ENCODE measurements at places on chromosomes 3 and 15. TPM values are rescaled to one million over a fixed set of nuclear protein-coding genes. Genes with fewer than 3 reads are reported as not detected.
A peak's percentile ranks its signal among the peaks of the same experiment; 100 is the strongest.

DNA sequence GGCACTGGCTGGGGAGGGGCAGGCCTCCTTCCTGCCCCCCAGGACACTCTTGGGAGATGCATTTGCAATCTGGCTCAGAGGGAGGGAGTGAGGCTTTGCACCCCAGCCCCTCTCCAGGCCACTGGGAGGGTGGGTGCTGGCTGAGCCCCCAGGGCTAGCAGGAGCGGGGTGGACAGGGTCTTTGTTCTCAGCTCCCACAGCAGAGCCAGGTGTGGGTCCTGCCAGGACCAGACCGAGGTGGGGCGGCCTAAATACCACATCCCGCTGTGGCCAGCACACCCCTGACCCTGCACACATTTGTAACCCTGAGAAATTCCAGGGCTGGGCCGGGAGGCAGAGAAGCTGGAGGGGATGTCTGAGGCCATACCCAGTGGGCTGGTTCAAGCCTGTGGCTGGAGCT, 41.0 kb downstream of the STARD5 start:
- no peak for DNase-seq

DNA sequence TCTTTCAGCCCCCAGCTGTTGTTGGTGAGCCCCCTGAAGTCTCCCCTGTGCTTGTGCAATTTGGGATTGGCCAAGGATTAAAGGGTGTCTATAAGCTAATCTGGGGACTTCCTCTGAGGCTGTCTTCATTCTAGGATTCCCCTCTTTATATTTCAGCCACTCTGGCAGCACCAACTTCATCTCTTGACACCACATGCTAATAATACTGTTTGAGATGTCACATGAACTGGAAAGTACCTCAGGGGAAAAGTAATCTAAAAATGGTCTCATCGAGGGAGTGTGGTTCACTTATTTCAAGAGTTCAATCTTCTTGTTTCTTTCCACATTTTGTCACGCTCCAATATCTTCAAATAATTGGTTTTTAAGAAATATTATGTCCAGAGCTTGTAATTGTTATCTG, 279.2 kb upstream of the TMC3 start:
- no peak for DNase-seq

DNA sequence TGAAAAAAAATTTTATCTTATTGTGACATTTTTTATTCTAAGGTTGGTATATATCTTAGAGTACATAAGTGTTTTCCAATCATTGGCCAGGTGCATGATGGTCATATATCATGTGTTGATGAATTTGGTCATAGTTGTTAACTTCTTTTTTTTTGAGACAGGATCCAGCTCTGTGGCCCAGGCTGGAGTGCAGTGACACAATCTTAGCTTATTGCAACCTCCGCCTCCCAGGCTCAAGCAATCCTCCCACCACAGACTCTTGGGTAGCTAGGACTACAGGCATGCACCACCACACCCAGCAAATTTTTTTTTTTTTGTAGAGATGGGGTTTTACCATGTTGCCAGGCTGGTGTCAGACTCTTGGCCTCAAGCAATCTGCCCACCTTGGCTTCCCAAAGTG, 44.0 kb downstream of the PCCB start:
- DNase-seq = no peak

- DNase-seq = peak; percentile 76
These were observed 122.6 kb downstream of the AQP9 start for GRCh38 chr15:58260725-58261267.

DNA sequence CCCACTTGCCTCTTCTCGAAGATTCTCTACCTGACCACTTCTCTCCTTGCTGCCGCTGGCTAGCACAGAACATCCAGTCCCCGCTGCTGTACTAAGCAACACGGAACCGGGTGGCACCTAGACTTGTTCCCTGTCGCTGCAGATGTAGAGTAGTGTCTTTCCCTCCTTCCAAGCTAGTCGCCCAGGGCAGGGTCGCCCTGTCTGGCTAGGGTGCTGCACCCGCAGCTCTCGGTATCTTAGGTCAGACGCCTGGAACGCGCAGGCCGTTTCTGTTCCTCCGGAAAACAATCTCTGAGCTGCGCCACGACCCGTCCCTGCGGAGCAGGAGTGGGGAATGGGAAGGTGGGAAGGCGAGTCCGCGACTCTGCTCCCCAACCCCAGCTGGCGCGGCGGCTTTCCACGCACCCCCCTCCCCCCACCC, 758 bp upstream of the SNX33 start:
- DNase-seq = peak; percentile 71

- DNase-seq = no peak
These were observed 256.6 kb upstream of the PROK2 start for GRCh38 chr3:72041511-72041910.

Gene C3orf49
- not detected for total RNA-seq

Gene ILDR1
- 0.38 TPM for total RNA-seq

Data from Right ventricle myocardium superior (tissue), 1 donor.